Activated CD4-positive, alpha-beta T cell treated with anti-CD3 and anti-CD28 coated beads, Interleukin-2, amount 10 ng/mL, durations not matched to agents 7 days and 5 days (primary cell): ENCODE measurements at places on chromosomes 4 and X.

- DNase-seq, result no peak
These were observed 99.6 kb downstream of the UGT8 start for GRCh38 chr4:114698231-114698630.

GRCh38 chr4:182536221-182536811, 293.1 kb downstream of the TENM3 start:
- no peak for DNase-seq

- DNase-seq, result no peak
These were observed 10.8 kb downstream of the TMEM131L start for GRCh38 chr4:153476829-153477574.

GRCh38 chr4:108867476-108867875, 104.6 kb upstream of the ETNPPL start:
- no peak for DNase-seq

GRCh38 chrX:15468036-15468435, 25.1 kb downstream of the PIR start:
- DNase-seq, result no peak

DNA sequence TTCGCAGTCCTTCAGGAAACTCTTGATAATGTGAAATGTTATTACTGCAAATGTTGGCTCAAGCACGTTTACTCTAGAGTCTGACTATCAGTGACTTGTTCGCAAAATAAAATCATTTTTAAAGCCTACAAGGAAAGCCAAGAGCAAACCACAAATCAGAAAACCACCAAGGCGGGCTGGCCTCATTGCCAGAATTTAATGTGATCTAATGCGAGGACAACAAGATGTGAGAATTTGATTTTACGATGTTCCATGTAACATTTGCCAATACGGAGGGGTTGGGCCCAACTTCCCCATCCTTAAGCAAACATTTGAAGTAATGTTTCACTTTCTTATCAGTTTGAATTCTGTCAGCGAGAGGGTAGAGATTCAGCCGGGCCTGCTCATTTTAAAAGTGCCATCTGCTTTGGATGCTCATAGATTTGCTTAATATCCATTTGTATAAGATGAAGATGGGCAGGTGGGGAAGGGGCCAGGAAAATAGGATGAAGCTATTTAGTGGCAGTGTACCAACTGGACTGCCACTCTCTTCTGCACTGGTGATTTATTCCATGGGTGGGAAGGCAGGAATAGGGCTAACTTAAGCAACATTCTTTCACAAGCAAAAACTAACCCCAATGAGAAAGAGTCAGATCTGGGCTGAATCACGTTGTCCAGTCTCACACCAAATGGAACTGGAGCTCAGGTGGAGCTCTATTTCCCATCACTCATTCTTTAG, 225.3 kb downstream of the ANAPC10 start:
- no peak for DNase-seq

DNA sequence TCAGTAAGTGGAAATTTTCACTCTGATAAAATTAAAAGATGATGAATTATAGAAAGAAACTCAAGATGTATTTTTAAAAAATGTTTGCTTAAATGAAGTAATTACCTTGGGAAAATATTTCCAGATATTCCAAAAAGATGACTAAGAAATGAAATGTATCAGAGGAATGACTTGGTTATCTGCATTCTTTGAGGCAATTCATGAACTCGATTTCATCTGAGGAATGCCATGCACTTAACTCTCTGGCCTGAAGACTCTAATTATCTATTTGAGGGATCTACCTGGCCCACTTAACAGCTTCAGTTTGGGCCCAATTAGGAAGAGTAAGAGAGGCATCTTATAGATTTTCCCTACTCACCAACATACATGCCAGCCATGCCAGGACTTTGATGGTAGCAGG, 182.3 kb downstream of the INPP4B start:
- DNase-seq, result no peak

- no peak for DNase-seq
These were observed 121.6 kb upstream of the FAT1 start for GRCh38 chr4:186845137-186845842.

DNA sequence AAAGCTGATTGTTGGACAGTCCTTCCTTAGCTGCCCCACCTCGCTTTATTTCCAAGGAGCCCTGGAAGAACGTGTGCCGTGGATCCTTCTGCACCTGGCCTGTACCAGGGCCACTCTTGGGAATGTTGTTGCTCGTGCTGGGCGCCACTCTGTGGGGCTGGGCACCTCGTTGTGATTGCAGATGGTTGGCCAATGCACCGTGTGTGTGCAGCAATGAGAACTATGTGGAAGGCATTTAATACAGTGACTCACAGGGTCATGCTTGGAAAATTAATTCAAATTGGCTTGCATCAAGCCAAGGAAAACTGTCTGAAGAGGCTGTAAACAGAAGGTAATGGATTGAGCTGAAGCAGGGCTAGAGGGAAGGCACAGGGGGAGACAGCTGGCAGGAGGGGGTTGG, 37.0 kb upstream of the CD99L2 start:
- no peak for DNase-seq

- no peak for DNase-seq
These were observed 224.6 kb downstream of the IL15 start for GRCh38 chr4:141860974-141861373.

GRCh38 chr4:21113496-21114223, 413.4 kb downstream of the PACRGL start:
- no peak for DNase-seq

DNA sequence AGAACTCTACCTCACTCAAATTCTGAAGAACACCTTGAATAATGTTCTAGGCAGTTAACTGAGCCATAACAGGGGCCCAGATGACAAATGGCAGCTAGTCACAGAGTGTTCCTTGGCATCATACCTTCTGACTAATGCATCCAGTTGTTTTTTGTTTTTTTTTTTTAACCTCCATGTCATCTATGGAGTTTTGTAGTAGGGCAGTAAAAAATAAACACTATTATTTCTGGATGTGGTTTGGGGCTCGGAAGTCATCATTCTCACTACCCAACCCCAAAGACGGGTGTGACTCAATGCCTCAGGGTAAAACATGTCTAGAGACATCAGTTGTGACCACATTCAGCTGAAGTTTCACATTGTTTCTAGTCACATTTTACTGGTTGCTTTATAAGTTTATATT, 31.2 kb upstream of the MCF2 start:
- DNase-seq, result peak; percentile 31

DNA sequence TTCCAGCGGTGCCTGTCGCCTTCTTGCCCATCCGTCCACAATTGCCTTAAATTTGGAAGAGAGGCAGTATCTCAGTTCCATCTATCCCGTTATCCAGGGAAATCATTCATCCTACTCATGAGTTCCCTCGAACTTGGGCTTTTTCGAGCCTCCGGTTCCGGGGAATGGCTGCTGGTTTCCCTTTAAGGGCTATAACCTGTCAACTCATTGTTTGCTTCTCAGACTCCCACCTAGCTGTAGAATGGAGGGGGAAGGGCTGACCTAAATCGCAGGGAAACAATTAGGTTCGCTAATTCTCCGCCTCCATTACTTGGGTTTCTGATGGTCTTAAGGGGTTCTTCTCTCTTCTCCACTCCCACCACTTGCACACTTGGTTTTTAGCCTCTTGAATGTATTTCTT, 1.2 kb downstream of the UCHL1 start:
- DNase-seq, result no peak
